ENCODE measurements at places on chromosomes 5 and 9. TPM values are rescaled to one million over a fixed set of nuclear protein-coding genes. Genes with fewer than 3 reads are reported as not detected.
A peak's percentile ranks its signal among the peaks of the same experiment; 100 is the strongest.

DNA sequence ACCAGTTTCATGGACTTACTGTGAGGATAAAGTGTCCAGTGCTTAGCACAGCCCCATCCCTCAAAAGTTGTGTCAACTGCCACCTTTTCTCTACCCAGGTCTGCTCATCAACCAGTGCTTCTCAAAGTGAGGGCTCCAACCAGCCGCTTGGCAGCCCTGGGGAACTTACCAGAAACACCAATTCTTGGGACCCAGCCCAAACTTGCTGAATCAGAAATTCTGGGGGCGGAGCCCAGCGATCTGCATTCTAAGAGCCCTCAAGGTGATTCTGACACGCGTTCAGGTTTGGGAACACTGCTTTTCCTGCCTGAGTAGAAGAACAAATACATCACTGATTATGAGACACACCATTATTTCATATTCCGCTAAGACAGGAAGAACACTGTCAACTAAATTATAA lies 132.0 kb downstream of the NSG2 start:
- no peak for DNase-seq

GRCh38 chr5:66881480-66882161 lies 285.4 kb downstream of the MAST4 start:
- no peak for DNase-seq

DNA sequence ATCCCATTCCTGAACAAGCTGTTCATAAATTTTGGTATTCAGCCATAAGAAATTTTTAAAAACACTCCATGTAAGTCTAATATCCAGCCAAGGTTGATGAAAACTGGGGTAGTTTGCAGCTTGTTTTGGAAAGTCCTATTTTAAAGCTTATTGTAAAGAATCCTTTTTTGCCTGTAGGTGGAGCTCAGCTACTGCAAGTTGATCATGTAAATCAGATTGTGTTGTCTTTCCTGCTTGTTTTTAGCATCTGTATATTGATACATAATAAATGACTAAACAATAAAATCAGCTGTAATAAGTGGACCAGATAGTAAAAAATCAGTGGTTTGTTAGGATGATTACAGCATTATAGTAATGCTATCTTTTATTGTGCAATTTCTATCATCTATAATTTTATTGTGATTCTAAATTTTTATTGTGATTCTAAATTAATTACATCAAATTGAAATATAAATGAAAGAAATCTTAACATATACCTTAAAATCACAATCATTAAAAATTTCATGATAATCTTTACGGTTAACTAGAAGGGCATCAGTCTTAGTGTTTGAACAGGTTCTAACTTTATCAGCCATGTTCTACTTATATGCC lies 42.4 kb downstream of the CWC27 start:
- no peak for DNase-seq

PLGRKT gene
- total RNA-seq, result 28.9 TPM

DNA sequence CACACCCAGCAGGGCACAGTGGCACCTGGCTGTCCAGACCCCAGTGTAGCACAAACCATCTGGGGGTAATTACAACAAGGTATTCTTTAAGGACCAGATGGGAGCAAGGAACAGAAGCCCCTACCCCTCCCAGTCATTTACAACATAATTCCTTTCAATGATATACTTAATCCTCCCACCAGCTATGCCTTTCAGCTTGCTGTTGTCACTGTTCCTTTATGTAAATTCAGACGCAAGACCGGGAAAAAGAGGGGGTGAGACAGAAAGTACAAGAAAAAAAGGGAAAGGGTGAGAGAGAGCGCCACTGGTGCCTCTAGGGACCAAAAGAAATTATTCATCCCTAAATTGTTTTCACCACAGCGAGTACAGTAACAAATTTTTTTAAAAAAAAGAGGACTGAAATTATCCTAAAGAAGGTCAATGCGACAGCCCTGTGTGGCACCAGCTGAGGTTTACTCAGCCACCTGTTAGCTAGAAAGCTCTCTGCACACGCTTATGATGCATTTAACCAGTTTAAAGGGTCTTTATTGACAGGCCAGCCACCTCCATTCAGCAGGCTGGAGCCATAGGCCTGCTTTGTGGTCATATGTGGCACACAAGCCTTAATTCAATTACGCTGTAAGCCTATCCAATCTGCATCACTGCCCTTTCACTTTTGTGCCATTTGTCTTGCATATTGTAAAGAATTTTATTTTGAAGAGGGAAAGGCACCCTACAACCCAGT lies 210.2 kb upstream of the ISL1 start:
- DNase-seq, result no peak

GRCh38 chr9:128203707-128204551 lies 750 bp downstream of the DNM1 start:
- DNase-seq, result no peak

- DNase-seq, result no peak
These were observed 52.9 kb upstream of the ZNF366 start for GRCh38 chr5:72559866-72560766.

PCDHA13 gene
- total RNA-seq, result not detected

GRCh38 chr9:124320062-124320973 lies 62.6 kb downstream of the NEK6 start:
- peak; percentile 87 for DNase-seq

DNA sequence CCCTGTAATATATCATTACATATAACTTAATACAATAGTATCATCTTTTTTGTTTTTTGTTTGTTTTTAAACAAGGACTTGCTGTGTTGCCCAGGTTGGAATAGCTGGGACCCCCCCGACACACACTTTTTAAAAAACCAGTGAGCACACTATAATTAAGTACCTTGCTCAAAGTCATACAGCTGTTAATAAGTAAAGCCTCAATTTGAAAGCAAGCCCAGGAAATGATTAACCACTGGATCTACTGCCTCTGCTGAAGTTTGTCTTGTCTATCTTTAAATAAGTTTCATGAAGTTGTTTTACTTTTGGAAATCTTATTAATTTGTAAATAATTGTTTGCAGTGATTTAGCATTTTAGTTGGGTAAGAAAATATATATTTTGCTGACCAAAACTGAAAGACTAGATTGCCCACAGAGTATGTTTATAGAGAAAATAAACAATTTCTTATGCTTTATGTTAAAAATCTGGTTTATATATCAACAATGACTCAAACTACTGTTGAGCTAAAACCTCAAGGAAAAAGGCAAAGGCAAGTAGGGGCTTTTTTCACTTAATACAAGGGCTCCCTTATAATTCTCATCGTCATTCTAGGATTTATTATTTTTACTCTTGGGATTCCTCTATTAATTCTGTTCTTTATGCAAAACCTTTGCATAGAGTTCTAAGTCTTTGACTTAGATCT lies 5.8 kb upstream of the CARNMT1 start:
- DNase-seq, result no peak

GRCh38 chr5:24365406-24365805 lies 279.4 kb downstream of the CDH10 start:
- DNase-seq, result no peak
